SJSA1 (cell line): ENCODE measurements at places on chromosomes 4 and X. TPM values are rescaled to one million over a fixed set of nuclear protein-coding genes. Genes with fewer than 3 reads are reported as not detected.

GRCh38 chr4:17494258-17495190, 17.4 kb downstream of the QDPR start:
- H3K4me3 ChIP-seq, result no peak overlapping the region
- no peak overlapping the region for H3K27ac ChIP-seq
- H3K4me1 ChIP-seq, result 0 out of 2 replicates have a peak, but pooled peaks cover 4% of the 10 kb centered on the region
- no peaks in the 10 kb centered on the region for H3K27me3 ChIP-seq

The AFF1 gene
- total RNA-seq, result 9.1 and 14.5 TPM in 2 replicates

DNA sequence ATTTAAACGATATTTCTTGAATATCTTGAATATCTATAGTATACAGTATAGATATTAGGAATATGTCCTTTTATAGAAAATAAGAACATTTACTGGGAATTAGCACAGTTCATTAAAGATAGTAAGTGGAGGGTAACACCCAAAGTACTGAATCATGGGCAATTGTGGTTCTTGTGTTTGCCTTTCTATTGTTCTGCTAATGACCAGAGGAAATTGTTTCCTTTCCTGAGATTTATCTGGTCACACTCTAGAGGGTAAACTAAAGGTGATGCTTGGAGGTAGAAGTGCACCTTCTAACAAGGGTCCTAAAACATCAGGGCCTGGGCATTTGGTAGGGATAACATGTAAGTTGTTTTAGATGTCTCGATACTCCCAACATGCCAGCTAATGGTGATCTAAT, 241.3 kb upstream of the SFRP2 start:
- no peak overlapping the region for H3K27ac ChIP-seq
- no peak overlapping the region for H3K4me3 ChIP-seq
- no peaks in the 10 kb centered on the region for H3K36me3 ChIP-seq
- no peaks in the 10 kb centered on the region for H3K4me1 ChIP-seq

- DNase-seq, result no peak
- H3K36me3 ChIP-seq, result no peaks in the 10 kb centered on the region
- H3K4me1 ChIP-seq, result no peaks in the 10 kb centered on the region
- no peak overlapping the region for H3K27ac ChIP-seq
- H3K27me3 ChIP-seq, result no peaks in the 10 kb centered on the region
These were observed 4.5 kb downstream of the CYSLTR1 start for GRCh38 chrX:78322863-78323262.

The BMX gene
- total RNA-seq, result not detected in 2 replicates

DNA sequence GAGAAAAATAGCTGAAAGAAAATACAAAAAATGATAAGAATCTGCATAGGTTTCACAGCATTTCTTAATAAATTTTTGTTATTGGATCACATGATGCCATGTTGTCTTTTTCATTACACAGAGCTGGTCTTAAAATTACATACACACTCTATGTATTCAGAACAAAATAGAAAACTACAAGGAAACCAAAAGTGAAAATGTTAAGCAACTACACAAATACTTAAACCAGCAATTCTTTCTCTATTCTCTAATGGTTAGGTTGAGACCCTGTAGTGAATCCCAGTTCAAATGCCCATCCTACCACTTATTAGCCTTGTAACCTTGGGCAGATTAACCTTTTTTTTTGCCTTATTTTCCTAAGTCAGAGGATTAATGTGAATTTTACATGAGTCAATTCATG, 2311.2 kb downstream of the PCDH7 start:
- no peaks in the 10 kb centered on the region for H3K4me1 ChIP-seq
- no peak for DNase-seq
- H3K27ac ChIP-seq, result no peak overlapping the region
- no peak overlapping the region for H3K4me3 ChIP-seq
- H3K27me3 ChIP-seq, result no peaks in the 10 kb centered on the region
- no peaks in the 10 kb centered on the region for H3K36me3 ChIP-seq

GRCh38 chr4:54228056-54228527, 1.0 kb upstream of the PDGFRA start:
- H3K36me3 ChIP-seq, result peaks cover 6% of the 10 kb centered on the region; the same call in 1 of the 2 replicates
- peak; percentile 84 for DNase-seq
- peaks cover 33% of the 10 kb centered on the region for H3K4me1 ChIP-seq
- no peaks in the 10 kb centered on the region for H3K27me3 ChIP-seq
- peak overlapping the region; percentile 45 for H3K4me3 ChIP-seq

GRCh38 chr4:139207873-139208403, 30.9 kb upstream of the ELF2 start:
- H3K4me1 ChIP-seq, result no peaks in the 10 kb centered on the region
- no peaks in the 10 kb centered on the region for H3K36me3 ChIP-seq
- H3K27me3 ChIP-seq, result no peaks in the 10 kb centered on the region

- H3K36me3 ChIP-seq, result no peaks in the 10 kb centered on the region
- no peak overlapping the region for H3K4me3 ChIP-seq
These were observed 200.3 kb upstream of the MAB21L2 start for GRCh38 chr4:150381609-150382008.

The PHOX2B gene
- total RNA-seq, result not detected in 2 replicates

GRCh38 chrX:133859336-133859735, 126.1 kb downstream of the GPC3 start:
- DNase-seq, result no peak

GRCh38 chr4:70359115-70359661, 1.4 kb upstream of the SMR3A start:
- H3K36me3 ChIP-seq, result no peaks in the 10 kb centered on the region
- H3K27ac ChIP-seq, result no peak overlapping the region
- H3K4me1 ChIP-seq, result no peaks in the 10 kb centered on the region
- no peaks in the 10 kb centered on the region; the same call in 1 of the 2 replicates for H3K27me3 ChIP-seq
- no peak for DNase-seq

DNA sequence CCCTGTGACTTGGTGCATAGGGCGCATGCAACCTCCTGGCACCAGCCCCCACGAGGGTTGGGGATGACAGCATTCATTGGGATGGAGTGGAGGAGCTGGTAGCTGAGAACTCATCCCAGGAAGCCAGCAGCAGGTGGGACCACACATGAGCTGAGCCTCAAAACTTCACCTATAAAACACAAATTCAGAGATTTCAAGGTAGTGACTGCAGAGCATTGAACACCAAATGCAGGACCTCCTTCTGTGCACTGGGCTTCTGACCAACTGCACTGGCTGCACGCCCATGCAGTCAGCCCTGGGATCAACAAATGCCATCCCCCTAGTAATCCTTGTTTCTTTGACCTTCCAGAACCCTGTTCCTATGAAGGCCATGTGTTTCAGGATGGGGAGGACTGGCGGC, 197.8 kb downstream of the FRAS1 start:
- no peak for DNase-seq
- no peaks in the 10 kb centered on the region for H3K4me1 ChIP-seq
- no peak overlapping the region for H3K4me3 ChIP-seq
- H3K27ac ChIP-seq, result no peak overlapping the region
- H3K27me3 ChIP-seq, result no peaks in the 10 kb centered on the region
- H3K36me3 ChIP-seq, result no peaks in the 10 kb centered on the region

- H3K27me3 ChIP-seq, result no peaks in the 10 kb centered on the region
- peaks cover 21% of the 10 kb centered on the region for H3K4me1 ChIP-seq
- H3K4me3 ChIP-seq, result no peak overlapping the region
- peak overlapping the region; percentile 0; the same call in 1 of the 2 replicates for H3K27ac ChIP-seq
- DNase-seq, result no peak
These were observed 18.1 kb downstream of the USP46 start for GRCh38 chr4:52640808-52641565.
